CD4-positive, alpha-beta T cell treated with Interleukin-17A for 1 hour (primary cell): ENCODE measurements at places on chromosomes 3 and 15.
A peak's percentile ranks its signal among the peaks of the same experiment; 100 is the strongest.

- DNase-seq = peak; percentile 7
These were observed 502.9 kb downstream of the SHQ1 start for GRCh38 chr3:72345237-72345878.

DNA sequence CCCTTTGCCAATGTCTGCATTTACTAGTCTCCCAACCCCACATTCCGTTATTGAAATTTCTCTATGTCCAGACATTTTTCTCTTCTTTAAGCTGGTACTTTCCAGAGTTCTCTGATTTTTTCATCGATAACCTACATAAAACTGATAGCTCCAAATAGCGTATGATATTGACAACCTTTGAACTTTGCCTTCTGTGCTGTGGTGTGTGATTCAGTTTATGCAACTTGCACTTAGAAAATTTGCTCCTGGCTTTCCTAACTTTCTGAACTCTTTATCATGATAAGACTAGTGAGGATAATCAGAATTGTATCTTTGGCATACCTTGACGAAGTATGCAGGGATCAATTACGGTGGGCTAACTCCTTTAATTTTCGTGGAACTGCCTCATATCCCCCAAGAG is 1261.3 kb downstream of the SI start:
- no peak for DNase-seq

GRCh38 chr3:54866251-54866650 is 61.6 kb downstream of the LRTM1 start:
- no peak for DNase-seq

GRCh38 chr15:77022646-77023575 is 28.0 kb downstream of the PSTPIP1 start:
- DNase-seq = no peak

GRCh38 chr3:88469216-88469615 is 319.5 kb downstream of the C3orf38 start:
- no peak for DNase-seq

- DNase-seq = no peak
These were observed 964 bp downstream of the NRROS start for GRCh38 chr3:196640297-196641018.

GRCh38 chr3:195238081-195238571 is 32.8 kb downstream of the XXYLT1 start:
- no peak for DNase-seq

GRCh38 chr3:81735334-81735733 is 26.1 kb downstream of the GBE1 start:
- DNase-seq = no peak

DNA sequence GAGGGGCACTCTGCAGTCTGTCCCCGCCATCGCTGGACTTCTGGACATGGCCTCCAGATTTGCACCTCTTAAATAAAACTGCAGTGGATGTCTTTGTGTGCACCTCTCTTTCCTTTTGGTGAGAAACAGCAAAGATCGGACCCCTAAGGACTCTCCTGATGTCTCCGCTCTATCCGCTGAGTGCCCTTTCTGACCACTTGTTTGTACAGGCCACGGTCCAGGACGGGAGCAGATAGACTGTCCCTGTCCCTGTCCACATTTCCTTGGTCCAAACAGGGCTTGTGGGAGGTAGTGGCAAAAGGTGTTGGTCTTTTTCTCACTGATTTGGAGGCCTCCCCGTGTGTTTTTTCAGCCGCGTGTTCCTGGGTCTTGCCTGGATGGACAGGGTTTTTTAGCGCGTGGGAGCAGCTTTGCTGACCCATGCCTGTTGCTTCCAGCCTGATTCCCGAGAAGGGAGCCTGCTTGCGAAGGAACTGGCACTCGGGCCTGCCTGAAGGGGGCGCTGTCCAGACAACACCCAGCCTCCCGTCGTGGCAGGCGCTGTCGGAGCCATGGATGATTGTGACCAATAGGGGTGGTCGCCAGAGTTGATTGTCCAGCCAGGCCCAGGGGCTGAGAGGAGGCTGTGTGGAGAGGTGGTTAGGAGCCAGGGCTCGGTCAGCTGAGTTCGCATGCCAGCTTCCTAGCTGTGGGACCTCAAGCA is 13.2 kb upstream of the STAB1 start:
- DNase-seq = no peak

GRCh38 chr15:35058534-35059054 is 26.5 kb downstream of the NANOGP8 start:
- DNase-seq = no peak

- DNase-seq = no peak
These were observed 326.7 kb upstream of the ROPN1 start for GRCh38 chr3:124318656-124319055.

DNA sequence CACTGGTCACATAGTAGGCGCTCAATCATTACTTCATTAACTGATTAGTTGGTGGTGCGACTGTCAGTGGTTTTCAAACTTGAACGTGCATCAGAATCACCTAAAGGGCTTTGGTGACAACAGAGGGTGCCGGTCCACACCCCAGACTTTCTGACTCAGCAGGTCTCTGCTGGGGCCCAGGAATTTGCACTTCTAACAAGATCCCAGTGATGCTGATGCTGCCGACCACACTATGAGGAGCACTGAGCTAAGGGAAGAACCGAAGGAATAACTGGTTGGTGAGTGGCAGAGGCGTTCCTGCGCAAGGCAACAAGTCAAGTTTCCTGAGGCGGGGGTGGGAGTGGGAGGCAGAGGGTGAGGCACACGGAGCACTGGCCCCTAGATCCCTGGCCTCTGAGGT is 18.8 kb downstream of the HAPLN3 start:
- DNase-seq = no peak

- no peak for DNase-seq
These were observed 283.8 kb downstream of the TLE3 start for GRCh38 chr15:69813881-69814280.

DNA sequence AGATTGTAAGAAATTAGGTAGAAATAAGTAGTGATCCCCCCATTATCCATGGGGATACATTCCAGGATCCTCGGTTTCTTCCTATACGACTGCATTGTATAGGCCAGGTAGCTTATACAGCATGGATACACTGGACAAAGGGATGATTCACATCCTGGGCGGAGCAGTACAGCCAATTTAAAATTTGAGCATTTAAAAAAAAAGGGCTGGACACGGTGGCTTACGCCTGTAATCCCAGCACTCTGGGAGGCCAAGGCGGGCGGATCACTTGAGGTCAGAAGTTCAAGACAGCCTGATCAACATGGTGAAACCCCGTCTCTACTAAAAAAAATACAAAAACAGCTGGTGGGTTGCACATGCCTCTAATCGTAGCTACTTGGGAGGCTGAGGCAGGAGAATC is 976 bp upstream of the ARGFX start:
- DNase-seq = no peak

DNA sequence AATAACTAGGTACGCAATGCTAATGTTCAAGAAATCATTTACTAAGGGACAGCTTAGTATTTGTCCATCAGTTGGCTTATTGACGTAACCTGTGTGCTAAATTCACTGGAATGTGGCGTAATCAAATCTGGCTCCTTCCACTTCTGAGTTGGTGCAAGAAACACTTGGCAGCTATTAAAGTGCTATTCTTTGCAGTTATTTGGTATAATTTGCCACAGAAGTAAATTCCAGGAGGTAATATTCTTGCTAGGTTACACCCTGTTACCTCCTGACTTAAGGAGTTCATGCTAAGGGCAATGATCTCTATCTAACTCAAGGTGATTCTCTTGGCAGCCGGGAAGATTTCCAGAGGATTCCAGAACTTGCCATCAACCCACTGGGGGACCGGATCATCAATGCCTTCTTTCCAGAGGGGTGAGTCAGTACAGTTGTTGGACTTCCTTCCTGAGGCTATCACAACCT is 25.5 kb downstream of the CHP1 start:
- no peak for DNase-seq

DNA sequence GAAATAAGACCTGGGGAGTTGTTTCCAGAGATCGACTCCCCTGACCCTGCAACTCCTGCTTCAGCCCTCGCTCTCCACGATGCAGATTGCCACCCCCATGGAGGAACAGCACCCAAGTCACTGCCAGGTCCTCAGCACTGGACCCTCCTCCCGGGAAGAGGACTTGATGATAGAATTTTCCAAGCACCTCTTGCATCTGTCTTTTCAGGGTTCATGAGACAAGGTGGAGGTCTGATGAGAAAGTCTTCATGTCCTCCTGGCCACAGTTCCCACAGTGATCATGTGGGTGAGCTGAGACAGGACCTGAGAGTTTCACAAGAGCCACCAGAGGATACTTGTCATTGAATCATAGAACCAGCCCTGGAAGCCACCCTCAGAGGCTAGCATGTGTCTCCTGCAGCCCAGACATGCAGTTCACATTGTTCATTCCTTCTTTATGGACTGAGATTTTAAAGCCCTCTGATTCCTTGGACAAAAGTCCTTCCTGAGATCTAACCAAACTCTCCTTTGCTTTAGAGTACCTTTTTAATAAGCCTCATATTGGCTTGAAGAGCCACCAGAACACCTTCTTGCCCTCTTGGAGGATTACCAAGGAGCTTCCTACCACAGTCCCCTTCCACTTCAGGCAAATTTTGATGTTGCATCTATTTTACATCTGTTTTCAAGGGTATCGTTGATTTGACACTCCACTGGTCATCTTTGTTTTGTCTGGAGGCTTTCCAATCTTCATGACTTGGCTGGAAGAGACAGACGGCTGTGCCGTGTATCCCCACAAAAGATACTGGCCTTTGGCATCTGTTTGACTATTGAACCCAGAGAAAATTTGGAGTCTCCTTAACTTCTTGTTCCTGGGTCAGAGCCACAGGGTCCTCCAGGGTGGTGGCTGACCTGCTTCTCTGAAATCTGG is 224.8 kb upstream of the BHLHE40 start:
- no peak for DNase-seq

DNA sequence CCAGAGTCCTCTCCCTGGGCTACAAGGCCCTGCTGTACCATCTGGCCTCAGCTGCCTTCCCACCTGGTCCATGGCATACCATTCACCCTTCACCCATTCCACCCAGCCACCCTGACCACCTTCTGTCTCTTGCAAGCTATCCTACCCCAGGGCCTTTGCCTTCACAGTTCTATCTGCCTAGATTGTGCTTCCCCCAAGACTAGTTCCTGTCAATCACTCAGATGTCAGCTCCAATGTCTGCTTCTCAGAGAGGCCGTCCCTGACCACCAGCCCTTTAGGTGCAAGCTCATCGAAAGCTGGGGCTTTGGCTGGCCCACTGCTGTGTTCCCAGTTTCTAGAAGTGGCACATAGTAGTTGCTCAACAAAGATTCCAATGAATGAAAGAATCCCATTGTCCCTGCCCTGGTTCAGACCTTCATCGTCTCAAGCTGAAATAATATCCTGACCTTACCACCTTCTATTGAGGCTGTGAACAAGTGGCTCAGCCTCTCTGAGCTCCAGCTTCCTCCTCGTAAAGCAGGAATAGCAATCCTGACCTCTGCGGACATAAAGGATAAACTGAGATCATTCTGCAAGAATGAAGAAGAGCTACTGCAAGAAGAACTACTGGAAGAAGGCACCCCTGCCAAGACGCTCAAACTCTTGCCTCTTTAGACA is 15.8 kb downstream of the EFCAB12 start:
- no peak for DNase-seq

DNA sequence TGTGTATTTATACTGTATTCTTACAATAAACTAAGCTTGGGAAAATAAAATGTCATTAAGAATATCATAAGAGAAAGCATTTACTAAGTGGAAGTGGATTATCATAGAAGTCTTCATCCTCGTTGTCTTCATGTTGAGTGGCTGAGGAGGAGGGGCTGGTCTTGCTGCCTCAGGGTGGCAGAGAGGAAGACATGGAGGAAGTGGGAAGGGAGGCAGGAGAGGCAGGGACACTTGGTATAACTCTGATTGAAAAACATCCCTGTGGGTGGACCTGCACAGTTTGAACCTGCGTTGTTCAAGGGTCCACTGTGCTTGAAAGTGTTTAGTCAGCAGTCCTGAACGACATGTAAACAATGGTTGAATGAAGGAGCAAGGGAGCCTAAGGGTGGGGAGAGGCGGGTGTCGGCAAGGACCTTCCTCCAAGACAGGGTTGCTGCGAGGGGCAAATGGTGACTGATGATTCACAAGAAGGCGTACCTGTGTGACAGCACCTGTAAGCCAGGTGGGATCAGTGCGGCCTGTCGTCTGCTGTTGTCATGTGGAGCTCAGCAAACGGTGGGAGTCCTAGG is 103.8 kb upstream of the KLF13 start:
- no peak for DNase-seq

DNA sequence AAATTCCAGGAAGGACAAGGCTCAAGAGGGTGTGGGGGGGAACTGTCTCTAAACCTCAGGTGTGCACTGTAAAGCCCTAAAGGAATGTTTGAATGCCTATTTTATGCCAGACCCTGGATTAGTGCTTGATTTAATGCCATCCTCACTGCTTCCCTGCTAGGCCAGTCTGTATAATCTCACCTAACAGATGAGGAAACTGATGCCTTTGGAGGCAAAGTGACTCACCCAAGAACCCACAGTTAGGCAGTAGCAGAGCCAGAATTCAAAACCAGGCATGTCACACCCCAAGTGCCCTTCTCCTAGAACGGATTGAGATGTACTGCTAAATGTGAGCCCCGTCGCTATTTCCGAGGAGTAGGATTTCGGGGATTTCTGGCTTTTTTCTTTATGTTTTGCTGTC is 7.8 kb downstream of the CAMK1 start:
- no peak for DNase-seq

GRCh38 chr3:19147905-19148767 is at the start of gene KCNH8:
Gene KCNH8 (plus strand): TSS chr3:19148510. CDS start chr3:19148720, 210 bp downstream.
- no peak for DNase-seq

GRCh38 chr3:190224456-190224855 is 97.8 kb downstream of the CLDN1 start:
- no peak for DNase-seq

DNA sequence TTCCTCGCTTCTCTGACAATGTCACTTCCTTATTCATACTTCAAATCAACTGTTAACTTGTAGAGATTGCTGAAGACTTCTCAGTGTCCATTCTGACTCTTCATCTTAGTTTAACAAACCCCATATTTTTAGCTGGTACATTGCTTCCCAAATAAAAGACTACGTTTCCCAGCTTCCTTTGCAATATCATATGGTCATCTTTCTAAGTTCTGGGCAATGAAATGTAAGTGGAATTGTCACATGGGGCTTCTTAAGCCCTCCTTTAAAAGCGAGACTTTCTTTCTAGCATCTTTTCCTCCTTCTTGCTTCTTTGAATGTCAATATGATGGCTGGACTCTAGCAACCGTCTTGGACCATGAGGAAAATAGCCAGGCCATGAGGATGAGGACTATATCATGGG is 239.0 kb downstream of the ZNF621 start:
- DNase-seq = no peak

DNA sequence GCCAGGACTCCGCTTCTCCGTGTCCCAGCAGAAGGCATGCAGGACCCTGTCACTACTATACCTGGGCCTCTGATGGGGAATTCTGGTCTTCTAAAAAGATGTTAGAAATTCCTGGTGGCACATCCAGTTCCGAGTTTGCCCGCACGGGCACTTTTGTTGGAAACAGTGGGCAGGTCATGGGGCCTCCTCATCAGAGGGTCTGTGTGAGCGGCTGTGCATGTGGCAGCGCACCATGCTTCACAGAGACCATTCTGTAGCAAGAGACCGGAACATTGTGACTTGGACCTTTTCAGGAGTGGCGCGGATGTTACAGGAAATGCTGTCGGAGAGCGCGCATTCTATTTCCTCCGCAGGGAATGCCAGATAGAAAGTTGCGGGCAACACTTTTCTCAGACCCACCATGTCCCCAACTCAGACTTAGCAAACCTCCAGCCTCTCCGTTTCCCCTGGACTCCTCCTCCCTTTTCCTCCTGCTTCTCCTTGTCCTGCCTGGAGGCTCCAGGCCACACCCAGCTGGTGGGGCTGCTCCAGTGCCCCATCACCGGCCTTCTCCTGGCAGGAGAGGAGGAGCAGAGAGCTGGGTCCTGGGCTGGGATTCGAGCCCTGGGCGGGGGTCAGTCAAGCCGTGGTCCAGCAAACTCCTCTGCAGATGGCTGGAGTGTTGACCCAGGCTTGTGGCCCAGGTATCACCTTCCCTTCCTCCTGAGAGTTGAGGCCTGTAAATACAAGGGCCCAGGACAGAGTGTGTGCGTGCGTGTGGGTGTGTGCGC is 46.6 kb downstream of the KLF13 start:
- no peak for DNase-seq
